Stimulated activated CD4-positive, alpha-beta T cell treated with anti-CD3 and anti-CD28 coated beads, TNF-alpha, amount 100 ng/mL, for 4 hours (primary cell): ENCODE measurements at places on chromosomes 1 and 21.

- no peak for DNase-seq
Measured at GRCh38 chr1:91160363-91161075, 138.7 kb upstream of the ZNF644 start.

GRCh38 chr1:86778569-86779239 is 74.3 kb downstream of the SH3GLB1 start:
- DNase-seq = no peak

GRCh38 chr1:47651311-47652089 is 213.7 kb downstream of the FOXD2 start:
- DNase-seq = no peak

DNA sequence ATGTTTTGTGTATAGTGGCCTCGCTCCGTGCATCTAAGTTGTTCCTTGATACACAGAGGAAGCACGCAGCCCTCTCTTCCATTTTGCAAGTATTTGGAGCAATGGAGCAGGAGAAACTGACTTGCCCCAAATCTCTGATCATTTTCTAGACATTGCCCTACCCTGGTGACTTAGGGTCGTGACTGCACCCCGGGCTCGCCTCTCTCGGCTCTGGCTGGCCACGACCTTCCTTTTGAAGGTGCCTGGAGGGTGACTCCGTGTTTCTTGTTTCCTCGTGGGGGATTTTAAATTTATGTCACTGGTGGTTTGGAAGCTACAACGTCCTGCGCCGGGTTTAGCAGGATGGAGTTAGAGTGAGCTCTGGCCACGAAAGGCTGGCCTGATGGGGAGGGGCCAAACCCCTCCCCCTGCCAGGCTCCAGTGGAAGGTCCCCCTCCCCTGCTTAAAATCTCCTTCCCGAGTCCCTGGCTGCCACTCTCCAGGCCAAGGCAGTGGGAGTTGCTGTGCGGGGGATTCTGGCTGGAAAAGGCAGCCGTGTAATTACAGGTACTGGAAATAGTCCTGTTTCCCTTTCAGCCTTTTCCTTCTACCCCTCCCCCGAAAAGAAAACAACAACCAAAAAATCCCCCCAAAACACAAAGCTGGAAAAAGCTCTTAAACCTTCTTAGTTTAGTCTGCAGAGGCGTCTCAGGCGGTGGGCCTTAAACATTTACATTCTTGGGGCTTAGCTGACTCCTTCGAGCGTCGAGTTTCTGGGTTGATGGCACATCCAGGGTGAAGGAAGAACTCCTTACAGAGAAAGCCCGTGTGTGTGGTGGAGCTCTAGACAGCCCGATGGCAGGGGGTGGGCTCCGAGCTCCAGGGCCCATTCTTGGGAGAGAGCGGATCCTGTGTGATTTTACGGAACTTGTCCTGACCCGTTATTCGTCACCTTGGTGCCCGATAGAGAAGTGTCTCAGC is 28.1 kb downstream of the SPSB1 start:
- no peak for DNase-seq

GRCh38 chr1:81312272-81312754 is 488.4 kb upstream of the ADGRL2 start:
- DNase-seq = no peak

DNA sequence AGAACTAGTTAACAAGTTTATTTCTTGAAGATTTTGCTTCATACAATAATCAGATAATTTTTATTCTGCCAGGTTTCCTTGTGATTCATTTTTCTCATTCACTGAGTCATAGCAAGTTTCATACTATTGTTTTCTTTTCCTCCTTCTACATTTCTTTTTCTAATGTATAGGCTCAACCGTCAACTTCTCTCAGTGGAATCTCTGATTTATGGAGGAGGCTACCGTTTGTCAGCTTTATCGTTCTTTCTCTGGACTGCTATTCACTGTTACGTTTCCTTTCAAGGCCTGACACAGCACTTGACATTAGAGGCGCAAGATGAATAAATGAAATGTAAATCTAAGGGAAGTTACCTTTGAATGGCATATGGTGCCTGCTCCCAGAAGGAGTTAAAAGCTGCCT is 284.3 kb upstream of the NR5A2 start:
- no peak for DNase-seq

- no peak for DNase-seq
Measured at GRCh38 chr1:197982256-197982655, 65.1 kb downstream of the LHX9 start.

GRCh38 chr1:47867438-47868347 is 129.5 kb downstream of the TRABD2B start:
- DNase-seq = no peak

GRCh38 chr1:6385488-6386191 is 7.9 kb downstream of the ACOT7 start:
- no peak for DNase-seq

- no peak for DNase-seq
Measured at GRCh38 chr1:209858561-209859103, 30.9 kb downstream of the UTP25 start.

GRCh38 chr1:198672124-198672523 is 33.3 kb downstream of the PTPRC start:
- no peak for DNase-seq
